ENCODE measurements at places on chromosomes 5 and 9.

GRCh38 chr9:6922124-6922676 lies 164.4 kb downstream of the KDM4C start:
- DNase-seq, result no peak

GRCh38 chr5:174118823-174119467 lies 73.4 kb downstream of the NSG2 start:
- DNase-seq, result no peak

GRCh38 chr9:111615928-111616327 lies 15.2 kb upstream of the DNAJC25 start:
- DNase-seq, result no peak

DNA sequence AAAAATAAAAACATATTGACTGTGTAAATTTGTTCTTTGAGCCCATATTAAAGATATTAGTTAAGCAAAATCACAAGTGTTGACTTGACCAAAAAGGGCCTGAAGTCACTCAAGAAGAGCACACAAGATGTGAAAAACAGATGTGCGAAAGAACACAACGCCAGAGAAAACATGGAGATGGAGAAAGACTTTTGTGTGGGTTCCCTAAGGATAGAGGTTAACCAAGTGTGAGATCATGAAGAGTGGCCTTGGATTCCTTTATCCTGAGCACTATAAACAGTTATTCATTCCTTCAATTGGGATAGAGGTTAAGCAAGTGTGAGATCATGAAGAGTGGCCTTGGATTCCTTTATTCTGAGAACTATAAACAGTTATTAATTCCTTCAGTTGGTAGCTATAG lies 361.8 kb downstream of the CDH18 start:
- DNase-seq, result no peak

DNA sequence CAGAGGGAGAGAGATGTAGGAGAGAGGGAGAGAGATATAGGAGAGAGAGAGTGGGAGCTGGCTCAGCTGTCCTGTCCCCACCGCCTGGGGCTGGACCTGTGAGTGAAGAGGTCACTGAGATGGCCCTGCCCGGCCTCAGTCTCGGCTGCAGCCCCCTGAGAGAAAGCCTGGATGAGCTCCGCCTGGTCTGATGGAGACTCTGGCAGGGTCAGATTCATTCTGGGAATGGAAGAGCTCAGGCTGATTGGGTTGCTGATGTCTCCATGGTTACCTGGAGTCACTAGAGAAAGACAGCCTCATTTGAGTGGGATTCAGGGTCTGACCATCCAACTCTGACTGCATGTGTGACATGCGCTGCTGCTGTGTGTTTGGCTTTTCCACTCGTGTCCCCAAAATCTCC lies 27.1 kb upstream of the SEMA4D start:
- no peak for DNase-seq

DNA sequence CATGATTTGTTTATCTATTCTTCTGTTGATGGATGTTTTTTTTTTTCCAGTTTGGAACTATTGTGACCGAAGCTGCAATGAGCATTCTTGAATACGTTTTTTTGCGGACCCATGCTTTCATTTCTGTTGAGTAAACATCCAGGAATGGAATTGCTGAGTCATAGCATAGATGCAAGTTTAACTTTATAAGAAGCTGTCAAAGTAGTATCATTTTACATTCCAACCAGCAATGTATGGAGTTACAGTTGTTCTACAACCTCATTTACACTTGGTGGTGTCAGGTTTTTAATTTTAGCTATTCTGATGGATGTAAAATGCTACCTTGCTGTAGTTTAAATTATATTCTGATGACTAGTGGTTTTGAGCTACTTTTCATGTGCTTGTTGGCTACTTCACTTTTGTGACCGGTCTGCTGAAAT lies 49.0 kb downstream of the NPR3 start:
- DNase-seq, result no peak

DNA sequence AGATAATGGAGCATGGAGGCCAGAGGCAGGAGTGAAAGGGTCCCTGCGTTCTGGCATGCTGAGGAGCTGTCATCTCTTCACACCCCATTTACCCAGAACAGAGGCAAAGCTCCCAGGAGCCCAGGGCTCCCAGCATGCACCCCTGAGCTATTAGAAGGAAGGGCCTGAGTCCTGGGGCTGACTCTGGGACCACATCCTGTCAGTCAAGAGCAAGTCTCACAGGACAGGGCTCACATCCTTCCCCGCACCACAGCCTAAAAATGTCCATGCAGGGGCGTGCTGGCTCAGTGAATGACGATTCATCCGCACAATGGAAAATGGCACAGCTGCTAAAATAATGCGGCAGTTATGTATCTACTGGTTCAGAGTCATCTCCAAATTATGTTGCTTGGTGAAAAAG lies 31.4 kb downstream of the CAMK2A start:
- no peak for DNase-seq

GRCh38 chr5:93452255-93452654 lies 128.8 kb downstream of the NR2F1-AS1 start:
- no peak for DNase-seq

DNA sequence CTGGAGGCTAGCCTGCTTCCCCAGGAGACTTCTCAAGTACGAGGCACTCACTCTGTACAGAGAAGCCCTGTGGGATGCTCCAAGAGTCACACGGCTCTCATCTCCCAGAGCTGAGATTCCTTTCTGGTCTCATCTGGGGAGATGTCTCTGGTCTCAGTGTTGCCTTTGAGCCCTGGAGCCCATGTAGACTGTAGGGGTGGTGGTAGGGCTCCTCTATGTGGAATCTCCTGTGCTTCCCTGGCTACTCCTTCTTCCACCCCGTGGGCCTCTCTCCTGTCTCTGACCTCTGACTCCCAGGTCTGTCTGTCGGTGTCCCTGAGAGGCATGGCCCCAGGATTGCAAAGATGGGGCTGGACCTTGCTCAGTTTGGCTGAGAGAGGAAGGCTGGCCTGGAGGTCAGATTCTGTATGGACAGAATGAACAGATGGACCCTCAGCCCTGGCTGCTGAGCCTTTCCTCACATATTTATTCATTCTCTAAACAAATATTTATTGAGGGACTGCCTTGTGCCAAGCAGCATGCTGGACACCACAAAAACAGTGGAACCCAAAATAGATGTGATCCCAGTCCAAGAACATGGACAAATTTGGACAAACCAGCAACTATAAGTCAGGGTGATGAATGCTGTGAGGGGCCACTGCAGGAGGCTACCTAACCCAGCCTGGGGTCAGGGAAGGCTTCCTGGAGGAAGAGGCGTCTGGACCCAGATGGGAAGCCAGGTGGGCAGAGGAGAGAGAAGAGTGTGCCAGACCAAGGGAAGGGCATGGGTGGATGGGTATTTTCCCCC lies 2.6 kb downstream of the CCL19 start:
- no peak for DNase-seq

GRCh38 chr9:117188394-117188793 lies 226.5 kb downstream of the ASTN2 start:
- DNase-seq, result no peak

- no peak for DNase-seq
Observed at GRCh38 chr9:131545003-131545785, at the start of gene PRRT1B. Gene PRRT1B (plus strand): TSS chr9:131545523. CDS start chr9:131545616, 93 bp downstream.

- no peak for DNase-seq
Observed at GRCh38 chr9:99158629-99159028, 53.7 kb downstream of the TGFBR1 start.

DNA sequence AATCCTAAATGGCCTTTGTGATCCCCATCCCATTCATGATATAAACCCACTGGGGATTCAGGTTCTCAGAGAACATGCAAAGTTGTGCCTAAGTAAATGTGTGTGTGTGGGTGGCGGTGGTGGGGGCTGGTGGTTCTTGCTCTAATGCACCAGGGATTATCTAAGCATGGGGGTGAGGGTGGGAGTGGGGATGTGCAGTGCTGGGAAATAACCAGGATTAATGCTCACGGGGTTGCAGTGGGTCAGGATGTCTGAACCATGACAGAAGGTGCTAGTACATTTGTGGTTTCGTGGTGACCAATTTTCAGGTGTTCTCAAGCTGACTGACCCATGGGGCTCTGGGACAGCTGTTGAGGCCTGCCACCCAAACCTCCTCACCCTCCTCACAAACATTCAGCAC lies 101.0 kb downstream of the ZNF608 start:
- no peak for DNase-seq
